Fibroblast of villous mesenchyme (primary cell): ENCODE measurements at places on chromosomes 11 and 22. TPM values are rescaled to one million over a fixed set of nuclear protein-coding genes. Genes with fewer than 3 reads are reported as not detected.
A peak's percentile ranks its signal among the peaks of the same experiment; 100 is the strongest.

The PATE4 gene
- total RNA-seq, result not detected in 2 replicates

The SCT gene
- total RNA-seq, result not detected in 2 replicates

The C11orf52 gene
- 0.32 and 0.86 TPM in 2 replicates for total RNA-seq

DNA sequence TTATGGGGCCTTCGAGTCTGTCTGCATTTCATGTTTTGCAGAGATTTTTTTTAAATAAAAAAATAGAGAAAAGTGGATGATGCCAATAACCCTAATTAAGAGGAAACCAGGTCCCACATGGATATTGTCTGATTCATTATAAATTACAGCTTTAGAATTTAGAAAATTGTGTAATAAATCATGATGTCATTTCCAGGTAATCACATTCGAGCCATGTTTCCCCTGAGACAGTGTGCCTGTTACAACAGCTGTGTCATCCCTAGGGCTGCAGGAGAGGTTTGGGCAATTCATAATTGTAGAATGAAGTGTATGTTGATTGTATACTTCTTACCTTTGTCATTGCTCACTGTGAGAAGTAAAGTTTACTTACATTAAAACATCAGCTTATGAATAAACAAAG, 38.3 kb downstream of the NCAM1 start:
- DNase-seq, result no peak

DNA sequence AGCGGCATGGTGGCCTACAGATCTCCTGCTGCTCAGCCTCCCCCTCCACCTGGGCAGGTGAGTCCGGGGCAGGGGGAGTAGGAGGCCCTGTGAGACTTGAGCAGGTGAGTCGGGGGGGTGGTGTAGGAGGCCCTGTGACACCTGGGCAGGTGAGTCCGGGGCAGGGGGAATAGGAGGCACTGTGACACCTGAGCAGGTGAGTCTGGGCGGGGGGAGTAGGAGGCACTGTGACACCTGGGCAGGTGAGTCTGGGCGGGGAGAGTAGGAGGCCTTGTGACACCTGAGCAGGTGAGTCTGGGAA, 299.3 kb downstream of the BRD1 start:
- DNase-seq, result no peak

DNA sequence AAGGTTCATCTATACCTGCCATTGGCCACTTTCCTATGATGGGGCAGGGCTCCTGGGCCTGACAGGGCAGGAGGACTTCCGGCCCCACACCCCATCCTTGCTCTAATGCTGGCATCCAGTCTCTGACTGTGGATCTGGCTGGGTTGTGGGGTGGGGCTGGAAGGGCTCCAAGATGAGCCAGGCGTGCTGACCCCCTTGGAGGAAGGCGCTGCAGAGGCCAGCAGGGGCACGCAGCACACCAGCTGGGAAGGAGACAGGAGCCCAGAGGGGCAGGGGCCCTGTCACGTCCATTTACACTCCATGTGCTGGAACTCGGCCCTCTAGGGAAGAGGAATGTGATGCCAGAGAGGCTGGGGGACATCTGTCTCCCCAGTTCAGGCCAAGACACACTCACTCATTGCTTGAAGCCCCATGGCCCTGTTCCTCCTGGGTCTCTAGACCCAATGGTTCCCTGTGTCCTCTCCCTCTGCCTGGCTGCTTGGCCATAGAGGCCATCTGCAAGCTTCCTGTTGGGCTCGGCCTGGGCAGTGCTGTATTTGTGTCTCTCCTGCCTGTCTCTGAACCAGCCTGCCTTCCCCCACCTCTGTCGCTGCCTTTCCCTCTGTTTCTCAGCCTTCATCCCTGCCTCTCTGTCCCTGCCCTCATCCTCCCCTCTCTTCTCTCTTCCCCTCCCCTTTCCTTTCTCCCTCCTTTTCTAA, 67.5 kb upstream of the NECTIN1 start:
- DNase-seq, result no peak

DNA sequence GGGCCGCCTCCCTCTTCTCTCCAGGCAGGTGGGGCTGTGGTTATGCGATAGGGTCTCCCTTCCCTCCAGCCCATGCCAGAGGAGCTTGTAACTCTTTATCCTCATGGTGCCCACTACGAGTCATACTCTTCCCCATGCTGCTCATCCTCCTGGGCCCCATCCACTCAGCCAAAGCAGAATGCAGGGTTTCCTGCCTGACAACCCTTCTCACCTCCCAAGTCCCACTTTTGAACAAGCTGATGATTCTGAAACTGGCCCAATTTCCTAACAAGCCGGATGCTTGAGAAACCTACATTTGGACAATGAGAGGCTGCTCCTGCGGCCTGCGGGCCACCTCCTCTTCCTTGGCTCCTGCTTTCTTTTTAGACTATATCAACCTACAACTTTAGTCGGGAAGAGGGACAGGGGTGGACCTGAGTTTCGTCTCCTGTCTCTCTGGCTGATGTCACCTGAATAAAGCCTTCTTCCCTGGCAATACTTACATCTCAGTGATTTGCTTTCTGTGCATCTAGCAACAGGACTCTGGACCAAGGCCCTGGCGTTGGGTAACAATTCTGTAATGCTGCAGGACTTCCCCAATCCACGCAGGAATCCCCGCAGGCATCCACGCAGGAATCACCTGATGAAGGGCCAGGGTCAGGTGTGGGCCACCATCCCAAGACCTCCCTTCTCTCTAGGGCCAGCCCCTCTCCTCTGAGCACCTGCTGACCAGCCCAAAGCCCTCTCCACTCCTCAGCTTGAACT, 1.5 kb upstream of the NDUFS8 start:
- DNase-seq, result no peak

DNA sequence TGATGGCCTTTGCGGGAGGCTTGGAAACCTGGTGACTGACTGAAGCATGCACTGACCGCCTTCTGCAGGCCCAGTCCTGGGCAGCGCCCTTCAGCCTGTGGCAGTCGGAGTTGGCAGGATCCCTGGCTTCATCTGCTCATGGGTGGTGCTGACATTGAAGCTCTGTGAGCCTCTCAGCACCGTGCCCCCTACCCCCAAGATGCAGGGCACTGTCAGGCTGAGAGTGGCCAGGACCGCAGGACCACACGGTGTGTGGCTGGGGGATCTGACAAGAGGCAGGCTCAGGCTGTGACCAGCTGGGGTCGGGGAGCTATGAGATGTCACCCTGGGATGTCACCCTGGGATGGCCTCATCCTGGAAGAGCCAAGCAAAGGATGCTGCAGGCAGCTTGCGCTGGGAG, 32.7 kb downstream of the TBC1D22A start:
- DNase-seq, result no peak

GRCh38 chr11:67584881-67585873, 1.6 kb downstream of the GSTP1 start:
- no peak for DNase-seq

DNA sequence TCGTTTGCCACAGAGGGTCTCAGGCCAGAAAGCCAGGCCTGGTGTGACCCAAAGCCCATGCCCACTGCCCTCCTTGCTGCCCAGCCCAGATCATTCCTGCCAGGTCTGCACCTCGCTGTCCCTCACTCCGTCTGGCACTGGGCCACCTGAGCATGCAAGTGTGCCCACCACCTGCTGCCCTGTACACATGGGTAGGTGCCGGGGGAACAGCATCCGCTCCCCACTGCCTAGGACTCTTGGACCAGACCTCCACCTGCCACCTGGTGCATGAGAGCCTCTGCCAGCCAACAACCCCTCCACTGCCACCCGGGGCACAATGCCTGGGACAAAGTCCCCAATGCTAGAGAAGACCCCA, 12.5 kb downstream of the MGAT3 start:
- no peak for DNase-seq

DNA sequence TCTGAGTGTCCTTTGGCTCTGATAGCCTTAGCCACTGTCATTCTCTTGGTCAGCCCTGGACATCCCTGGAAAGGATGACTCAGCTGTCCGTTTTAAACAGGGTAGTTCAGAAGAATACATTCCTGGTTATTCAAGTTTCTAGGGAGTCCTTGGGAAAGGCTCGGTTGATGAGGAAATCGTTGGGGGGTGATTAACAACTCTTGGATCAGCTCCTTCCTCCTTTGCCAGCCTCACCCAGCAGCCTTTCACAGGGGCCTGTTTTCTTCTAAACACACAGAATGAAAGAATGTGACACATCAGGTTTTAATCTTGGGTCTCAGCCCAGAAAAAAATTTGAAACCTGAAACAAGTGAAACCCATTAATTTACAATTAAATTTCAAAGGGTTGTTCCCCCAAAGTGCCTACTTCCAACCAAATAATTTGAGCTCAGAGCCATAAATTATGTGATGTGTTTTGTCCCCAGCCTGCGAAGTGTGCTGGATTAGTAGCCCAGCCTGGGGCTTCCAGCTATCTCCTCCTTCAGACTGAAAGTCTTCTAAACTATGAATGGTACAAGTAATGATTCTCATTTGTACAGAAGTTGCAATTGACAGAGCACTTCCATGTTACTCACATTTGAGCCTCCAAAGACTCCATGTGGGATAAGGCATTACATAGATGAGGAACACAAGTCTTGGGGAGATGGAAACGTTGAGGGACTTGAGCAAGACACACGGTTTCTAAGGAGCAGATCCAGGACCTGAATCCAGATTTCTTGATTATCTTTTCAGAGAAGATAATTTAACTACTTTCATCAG, 19.3 kb upstream of the MRGPRX2 start:
- DNase-seq, result peak; percentile 74

GRCh38 chr11:45983471-45983845, 61.0 kb downstream of the LARGE2 start:
- DNase-seq, result no peak
